ENCODE measurements at places on chromosomes 5 and 9.

- no peak for DNase-seq
Measured at GRCh38 chr5:89570557-89570956, 687.6 kb upstream of the MEF2C start.

GRCh38 chr5:116536316-116537083 is 38.1 kb downstream of the SEMA6A start:
- DNase-seq: peak; percentile 39

DNA sequence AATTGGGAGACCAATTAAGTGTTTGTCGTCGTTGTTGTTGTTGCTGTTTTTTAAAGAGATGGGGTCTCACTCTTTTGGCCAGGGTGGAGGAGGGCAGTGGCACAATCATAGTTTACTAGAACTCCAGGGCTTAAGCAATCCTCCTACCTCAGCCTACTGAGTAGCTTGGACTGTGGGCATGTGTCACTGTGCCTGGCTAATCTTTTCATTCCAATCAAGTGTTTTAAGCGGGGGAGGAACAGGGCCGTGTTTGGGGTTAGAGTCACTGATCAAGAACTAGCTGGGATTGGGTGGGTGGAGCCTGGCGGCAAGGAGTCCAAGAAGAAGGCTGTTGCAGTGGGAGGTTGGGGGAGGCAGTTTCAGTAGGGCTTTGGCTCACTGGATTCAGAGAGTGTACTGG is 13.8 kb downstream of the SNX30 start:
- DNase-seq: no peak

- peak; percentile 84 for DNase-seq
Measured at GRCh38 chr5:172453986-172454357, 353 bp downstream of the SH3PXD2B start.

DNA sequence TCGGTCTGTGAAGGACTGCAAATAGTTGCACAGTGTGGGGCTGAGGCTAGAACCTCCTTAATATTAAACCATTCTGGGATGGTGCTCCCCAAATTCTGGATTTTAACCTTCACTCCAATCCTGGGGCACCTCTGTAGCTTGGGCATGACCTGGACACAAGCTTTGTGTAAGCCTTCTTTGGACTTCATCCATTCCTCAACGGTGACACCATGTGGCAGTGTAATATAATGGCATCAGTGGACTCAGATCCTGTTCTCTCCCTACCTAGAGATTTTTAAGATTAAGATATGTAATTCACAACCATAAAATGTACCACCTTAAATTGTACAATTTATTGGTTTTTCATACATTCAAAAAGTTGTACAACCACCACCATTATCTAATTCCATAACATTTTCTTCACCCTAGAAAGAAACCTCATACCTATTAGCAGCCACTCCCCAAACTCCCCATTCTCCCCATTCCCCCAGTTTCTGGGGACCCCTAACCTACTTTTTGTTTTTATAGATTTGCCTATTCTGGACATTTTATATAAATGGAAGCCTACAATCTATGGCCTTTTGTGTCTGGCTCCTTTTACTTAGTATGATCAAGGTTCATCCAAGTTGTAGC is 4.8 kb upstream of the PLGRKT start:
- no peak for DNase-seq

GRCh38 chr9:136623842-136624183 is 38.9 kb upstream of the EGFL7 start:
- peak; percentile 20 for DNase-seq

DNA sequence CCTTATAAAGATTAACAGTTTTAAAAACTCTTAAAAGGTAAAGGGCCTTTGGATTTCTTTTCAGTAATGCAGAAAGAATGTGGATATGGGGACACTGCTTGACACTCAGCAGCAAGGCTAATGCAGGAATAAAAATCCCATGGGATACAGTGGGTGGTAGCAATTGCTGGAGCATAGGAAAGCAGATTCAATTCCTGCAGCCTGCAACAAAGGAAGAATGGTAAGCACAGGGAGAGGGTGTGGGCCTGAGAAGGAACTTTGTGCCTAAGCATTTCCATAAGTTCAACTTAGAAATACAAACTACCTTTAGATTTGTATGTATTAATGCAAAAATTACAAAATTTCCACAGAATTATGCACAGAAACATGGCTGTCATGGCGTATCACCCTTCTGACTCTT is 65.8 kb upstream of the CDK5RAP2 start:
- no peak for DNase-seq
